Upper lobe of left lung (tissue), 6 donors: ENCODE measurements at places on chromosomes 2 and 18. TPM values are rescaled to one million over a fixed set of nuclear protein-coding genes. Genes with fewer than 3 reads are reported as not detected.

DNA sequence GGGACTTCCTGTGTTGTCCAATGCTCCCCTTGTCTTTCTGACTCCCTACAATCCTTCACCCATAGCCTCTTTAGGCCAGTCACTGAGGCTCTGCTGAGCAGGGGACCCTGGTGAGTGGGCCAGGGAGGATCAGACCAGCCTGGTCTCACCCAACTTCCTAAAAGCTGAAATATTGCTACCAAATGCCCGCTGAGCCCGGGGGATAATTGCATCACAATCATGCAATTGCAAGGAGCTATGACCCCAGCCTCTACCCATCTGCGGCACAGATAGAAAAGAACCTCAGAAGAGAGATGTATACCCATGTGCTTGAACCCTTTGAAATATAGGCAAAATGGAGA lies 3.7 kb upstream of the SP100 start:
- H3K27ac ChIP-seq = peak overlapping the region; percentile 97
- no peaks in the 10 kb centered on the region for H3K27me3 ChIP-seq
- H3K4me3 ChIP-seq = peak overlapping the region; percentile 55
- DNase-seq = no peak

- DNase-seq = no peak
- H3K27ac ChIP-seq = no peak overlapping the region
- H3K27me3 ChIP-seq = no peaks in the 10 kb centered on the region
- H3K4me3 ChIP-seq = no peak overlapping the region
These were observed 170.0 kb upstream of the ALKAL2 start for GRCh38 chr2:457792-458424.

GRCh38 chr2:163207693-163208370 lies 369.3 kb upstream of the KCNH7 start:
- H3K4me3 ChIP-seq = no peak overlapping the region
- no peaks in the 10 kb centered on the region for H3K27me3 ChIP-seq
- H3K4me1 ChIP-seq = no peaks in the 10 kb centered on the region
- no peak for DNase-seq
- no peak overlapping the region for H3K27ac ChIP-seq

DNA sequence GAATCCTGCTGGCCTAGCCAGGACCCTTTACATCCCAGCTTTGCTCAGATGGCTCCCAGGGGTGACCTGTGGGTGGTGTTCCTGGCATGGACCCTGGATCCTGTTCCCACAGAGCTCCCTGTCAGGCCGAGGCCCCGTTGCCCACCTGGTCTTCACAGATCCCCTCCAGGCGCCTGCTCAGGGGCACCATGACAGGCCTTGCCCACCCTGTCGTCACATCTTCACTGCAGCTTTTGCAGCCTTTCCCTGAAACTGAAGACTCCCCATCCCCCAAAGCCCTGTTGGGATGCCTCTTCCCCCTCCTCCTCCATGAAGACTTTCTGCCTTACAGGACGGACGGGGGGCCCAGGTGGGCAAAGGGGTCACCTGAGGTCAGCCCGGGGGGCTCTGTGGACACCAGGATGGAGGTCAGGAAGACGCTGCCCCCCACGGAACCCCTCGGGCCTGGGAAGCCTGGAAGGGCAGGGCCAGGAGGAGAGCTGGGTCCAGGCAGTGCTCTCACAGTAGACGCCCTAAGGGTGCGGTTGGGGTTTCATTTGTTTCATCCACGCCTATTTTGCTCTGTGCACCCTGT lies 13.0 kb upstream of the KIF1A start:
- DNase-seq = no peak
- no peak overlapping the region for H3K4me3 ChIP-seq
- no peaks in the 10 kb centered on the region for H3K27me3 ChIP-seq
- H3K36me3 ChIP-seq = no peaks in the 10 kb centered on the region
- H3K27ac ChIP-seq = no peak overlapping the region
- H3K4me1 ChIP-seq = peaks cover 8% of the 10 kb centered on the region

DNA sequence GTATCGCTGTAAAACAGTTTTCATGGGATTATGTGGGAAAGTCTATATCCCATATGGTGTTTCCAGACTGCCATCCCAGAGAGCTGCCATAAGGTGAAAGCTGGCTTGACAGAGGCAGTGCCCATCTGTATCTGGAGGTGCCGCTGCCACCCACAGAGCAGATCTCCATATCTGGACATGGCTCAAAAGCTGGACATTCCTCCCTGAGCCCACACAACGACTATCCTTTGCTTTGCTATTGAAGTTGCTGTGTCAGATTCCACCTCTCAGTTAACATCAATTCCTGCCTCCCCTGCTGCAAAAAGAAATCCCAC lies 55.2 kb downstream of the RND3 start:
- H3K4me1 ChIP-seq = no peaks in the 10 kb centered on the region
- no peak overlapping the region for H3K4me3 ChIP-seq
- no peak for DNase-seq
- H3K27me3 ChIP-seq = no peaks in the 10 kb centered on the region

- no peaks in the 10 kb centered on the region for H3K27me3 ChIP-seq
- no peaks in the 10 kb centered on the region for H3K36me3 ChIP-seq
- H3K27ac ChIP-seq = no peak overlapping the region
- no peak for DNase-seq
- H3K4me3 ChIP-seq = no peak overlapping the region
These were observed 613.4 kb downstream of the ARHGAP15 start for GRCh38 chr2:143742581-143742980.

GRCh38 chr2:126886211-126886915 lies 12.3 kb upstream of the TEX51 start:
- H3K36me3 ChIP-seq = no peaks in the 10 kb centered on the region
- H3K27me3 ChIP-seq = no peaks in the 10 kb centered on the region
- H3K4me1 ChIP-seq = peaks cover 4% of the 10 kb centered on the region
- DNase-seq = peak; percentile 62
- peak overlapping the region; percentile 36 for H3K4me3 ChIP-seq

DNA sequence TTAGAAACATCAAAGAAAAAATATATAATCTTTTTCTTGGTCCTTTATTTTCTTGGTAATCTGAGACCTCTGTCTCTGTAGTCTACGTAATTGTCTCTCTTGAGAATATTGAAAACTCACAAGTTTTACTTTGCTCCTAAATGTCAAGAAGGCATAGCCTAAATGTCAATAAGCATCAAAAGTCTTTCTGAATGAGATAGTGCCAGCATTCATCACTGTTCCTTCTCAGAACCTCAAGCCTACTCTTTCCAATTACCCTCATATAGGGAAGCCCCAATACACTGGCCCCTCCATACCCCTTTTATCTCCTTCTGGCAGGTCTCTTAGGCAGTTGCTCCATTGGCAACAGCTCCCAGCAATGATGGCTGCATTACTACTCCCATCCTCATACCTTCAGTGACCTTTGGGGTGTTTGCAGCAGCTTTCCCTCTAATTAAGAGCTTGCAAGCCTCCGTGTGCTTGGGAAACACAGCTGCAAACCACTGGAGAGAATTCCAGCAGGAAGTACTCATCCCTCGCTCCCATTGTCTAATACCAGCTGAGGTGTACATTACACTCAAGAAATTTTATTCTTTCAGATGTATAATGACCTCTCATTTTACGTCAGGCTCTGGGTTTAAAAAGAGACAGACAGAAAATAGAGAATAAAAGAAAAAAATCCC lies 95.8 kb downstream of the KYNU start:
- no peak for DNase-seq
- no peak overlapping the region for H3K4me3 ChIP-seq
- H3K27ac ChIP-seq = no peak overlapping the region
- H3K27me3 ChIP-seq = no peaks in the 10 kb centered on the region
- H3K4me1 ChIP-seq = no peaks in the 10 kb centered on the region

DNA sequence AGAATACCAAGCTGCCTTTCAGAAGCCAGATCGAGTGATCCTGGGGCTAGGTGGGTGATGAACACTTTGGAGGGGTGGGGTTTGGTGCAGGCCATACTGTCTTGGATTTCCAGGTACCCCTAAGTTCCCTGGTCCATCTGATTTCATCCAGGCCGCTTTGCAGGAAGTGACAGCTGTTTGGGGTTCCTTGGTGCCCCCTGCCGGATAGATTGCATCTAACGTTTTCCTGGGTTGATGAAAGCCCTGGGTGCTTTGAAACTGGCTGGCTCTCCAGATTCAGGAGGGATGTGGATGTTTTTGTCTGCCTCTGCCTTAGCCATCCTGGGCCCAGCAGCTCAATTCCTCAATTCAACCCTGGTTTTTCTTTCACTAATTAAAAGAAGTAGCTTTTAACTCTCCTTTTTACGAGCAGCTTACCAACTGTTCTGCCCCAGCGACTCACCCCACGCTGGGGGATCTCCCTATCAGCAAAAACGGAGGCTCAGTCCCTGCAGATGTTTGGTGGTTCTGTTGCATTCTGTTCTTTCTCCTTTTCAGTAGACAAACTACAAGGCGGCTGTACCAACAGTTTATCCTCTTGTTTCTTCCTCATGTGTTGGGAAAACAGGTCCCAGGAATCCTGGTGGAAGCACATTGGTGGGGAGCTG lies 37.1 kb downstream of the ARHGEF4 start:
- no peaks in the 10 kb centered on the region for H3K27me3 ChIP-seq
- no peak for DNase-seq

GRCh38 chr2:159243529-159243928 lies 43.0 kb downstream of the WDSUB1 start:
- H3K27me3 ChIP-seq = no peaks in the 10 kb centered on the region
- no peak overlapping the region for H3K4me3 ChIP-seq
- peaks cover 20% of the 10 kb centered on the region for H3K36me3 ChIP-seq
- H3K4me1 ChIP-seq = no peaks in the 10 kb centered on the region
- no peak overlapping the region for H3K27ac ChIP-seq

PAIP2B gene
- total RNA-seq = 9.5 TPM

DNAJC5G gene
- not detected for total RNA-seq

PLCD4 gene
- total RNA-seq = 0.33 TPM

SCRN3 gene
- 5.1 TPM for total RNA-seq

TMEM198 gene
- 4.9 TPM for total RNA-seq

STPG4 gene
- total RNA-seq = not detected

CD207 gene
- 2.2 TPM for total RNA-seq

CFAP221 gene
- total RNA-seq = 13.9 TPM

CCDC148 gene
- total RNA-seq = 3.0 TPM

ANO7 gene
- total RNA-seq = 0.30 TPM

IER3IP1 gene
- total RNA-seq = 13.7 TPM

KCNE4 gene
- total RNA-seq = 0.20 TPM

HDLBP gene
- total RNA-seq = 519 TPM

MYOM1 gene
- 11.2 TPM for total RNA-seq

UBE2F gene
- 37.9 TPM for total RNA-seq

REG3G gene
- total RNA-seq = 0.52 TPM
